ENCODE measurements at places on chromosomes 2 and 18.

DNA sequence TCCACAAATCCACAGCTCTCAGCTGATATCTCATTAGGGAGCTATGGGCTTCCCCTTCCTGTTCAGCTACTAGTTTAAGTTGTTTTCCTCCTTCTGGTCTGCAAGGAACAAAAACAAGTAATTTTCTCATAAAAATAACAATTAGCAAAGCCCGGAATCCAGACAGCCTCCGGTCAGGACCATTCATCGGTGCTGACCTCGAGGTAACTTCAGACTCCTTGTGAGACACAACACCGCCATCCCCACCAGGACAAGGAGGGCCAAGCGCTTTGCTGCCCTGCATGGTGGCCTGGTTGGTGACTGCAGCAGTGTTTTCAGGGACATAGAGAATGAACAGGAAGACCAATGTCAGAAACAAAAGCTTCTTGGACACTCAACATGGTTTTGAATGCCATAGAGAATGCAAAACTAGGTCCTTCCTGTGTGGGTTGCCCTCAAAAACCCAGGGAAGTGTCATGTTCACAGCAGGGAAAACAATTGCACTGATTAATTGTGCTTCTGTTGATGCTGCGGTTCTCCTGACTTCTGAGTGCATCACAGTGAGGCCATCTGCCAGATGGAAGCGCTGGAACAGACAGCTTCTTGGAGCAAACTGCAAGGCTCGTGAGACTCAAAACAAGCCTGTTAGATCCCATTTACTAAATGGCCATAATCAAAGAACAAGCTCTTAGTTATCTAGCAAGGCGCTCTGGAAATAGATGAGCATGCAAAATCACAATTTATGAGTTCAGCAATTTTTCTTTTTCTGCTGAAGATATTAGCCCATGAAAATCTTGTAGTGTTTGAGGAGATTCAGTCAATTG lies 77.1 kb downstream of the HS1BP3 start:
- DNase-seq = no peak

DNA sequence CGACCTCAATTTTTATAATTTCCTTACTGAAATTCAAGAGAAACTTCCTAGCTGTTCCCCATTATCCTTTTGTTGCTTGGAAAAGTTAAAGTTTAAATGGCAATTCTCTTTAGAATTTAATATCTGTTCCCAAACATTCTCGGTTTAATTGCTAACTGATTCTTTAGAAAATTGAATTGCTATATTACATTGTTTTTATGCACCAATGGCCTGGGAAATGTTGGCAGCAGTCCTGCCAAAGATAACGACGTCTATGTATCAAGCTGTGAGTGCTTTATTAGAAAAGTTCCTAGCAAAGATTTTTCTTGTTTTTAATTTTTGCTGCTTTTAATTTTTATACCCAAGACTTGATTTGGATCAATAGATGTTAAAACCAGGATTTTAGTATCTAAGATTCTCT lies 167.8 kb upstream of the HDAC4 start:
- no peak for DNase-seq

GRCh38 chr2:11870584-11870983 lies 124.2 kb downstream of the LPIN1 start:
- no peak for DNase-seq

GRCh38 chr2:129797489-129798300 lies 181.8 kb upstream of the RAB6C start:
- no peak for DNase-seq

DNA sequence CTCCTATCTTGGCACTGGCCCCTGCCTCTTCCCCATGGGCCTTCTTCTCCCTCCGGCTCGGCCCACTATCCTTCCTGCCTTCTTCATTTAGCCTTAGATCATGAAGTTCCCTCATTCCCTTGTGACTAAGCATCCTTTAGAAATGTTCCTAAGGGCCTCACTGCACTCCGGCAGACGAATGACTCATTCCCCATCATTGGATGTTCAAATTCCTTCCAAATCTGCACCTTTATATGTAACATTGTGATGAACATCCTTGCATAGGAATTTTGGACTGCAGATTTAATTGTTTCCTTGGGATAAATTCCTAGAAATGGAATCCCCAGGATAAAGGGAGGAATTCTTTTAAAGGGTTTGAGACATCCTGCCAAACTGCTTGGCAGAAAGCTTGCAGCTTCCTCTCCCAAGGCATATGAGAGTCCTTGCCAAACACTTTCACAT lies 19.0 kb downstream of the CRACDL start:
- no peak for DNase-seq

- DNase-seq = no peak
Measured at GRCh38 chr2:14148216-14148615, 484.3 kb upstream of the LRATD1 start.

GRCh38 chr2:234427081-234428061 lies 69.5 kb downstream of the ARL4C start:
- DNase-seq = no peak

GRCh38 chr2:202355993-202356505 lies 20.1 kb upstream of the BMPR2 start:
- no peak for DNase-seq

DNA sequence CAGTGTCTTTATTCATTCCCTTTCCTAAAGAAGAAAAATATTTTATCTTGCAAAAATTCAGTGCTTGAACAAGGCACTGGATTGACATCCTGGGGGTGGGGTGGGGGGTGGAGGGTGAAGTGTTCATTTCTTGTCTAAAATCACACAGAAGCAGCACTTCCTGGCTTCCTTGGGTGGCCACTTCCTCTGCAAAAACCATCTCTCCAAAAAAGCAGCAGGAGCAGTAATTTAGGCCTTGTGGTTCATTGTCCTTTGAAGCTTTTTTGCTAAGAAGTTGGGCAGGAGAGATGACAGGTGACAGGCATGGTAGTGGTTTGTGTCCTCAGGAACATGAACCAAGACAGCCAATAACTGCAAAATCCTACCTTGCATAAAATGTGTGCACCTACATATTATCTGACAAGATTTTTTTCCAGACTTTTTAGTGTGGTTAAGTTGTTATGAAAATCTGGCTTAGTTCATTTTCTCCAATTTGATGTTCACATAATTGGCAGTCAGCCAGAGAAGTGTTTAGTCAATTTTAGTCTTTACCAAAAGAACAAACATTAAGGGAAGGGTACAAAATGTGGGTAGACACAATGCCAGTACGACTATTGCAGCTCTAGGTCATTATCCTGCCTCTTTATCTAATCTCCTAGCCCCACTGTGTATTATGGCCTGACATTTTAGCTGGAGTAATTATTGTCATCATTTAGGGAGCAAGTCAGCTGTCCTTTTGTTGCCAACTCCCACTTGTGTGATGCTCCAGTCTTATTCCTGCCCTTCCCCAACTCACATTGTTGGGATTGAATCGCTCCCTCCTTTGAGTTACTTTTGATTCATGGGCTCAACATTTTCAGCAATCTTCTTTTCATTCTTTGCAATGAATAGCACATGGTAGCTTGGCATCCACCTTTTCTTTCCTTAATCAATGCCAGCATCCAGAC lies 177.2 kb downstream of the MYO3B start:
- no peak for DNase-seq

DNA sequence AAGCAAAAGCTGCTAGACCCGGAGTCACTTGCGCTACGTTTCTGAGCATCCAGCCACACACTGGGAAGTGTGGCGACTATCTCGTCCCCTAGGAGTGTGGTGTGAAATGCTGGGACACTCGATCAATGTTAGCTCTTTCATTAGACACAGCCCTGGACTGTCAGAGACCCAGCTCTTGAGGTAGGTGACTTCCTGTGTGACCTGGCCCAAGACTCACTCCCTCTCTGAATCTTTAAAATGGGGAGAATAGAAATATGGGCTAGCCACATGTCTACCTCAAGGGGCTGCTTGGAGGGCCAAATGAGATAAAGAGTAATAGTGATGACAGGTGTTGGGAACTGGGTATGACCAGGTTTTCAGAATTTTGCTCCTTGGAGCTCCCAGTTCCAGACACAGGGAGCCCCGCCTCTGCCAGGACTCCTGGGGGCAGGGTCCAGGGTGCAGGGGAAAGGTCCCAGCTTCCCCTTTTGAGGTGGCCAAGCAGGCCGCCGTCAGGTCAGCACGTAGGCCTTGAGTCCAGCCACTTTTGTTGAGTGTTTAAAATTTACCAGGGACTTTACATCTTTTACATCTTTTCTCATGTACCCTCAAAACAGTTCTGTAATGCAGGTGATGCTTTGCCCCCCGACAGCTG lies 36.0 kb downstream of the CTIF start:
- no peak for DNase-seq

DNA sequence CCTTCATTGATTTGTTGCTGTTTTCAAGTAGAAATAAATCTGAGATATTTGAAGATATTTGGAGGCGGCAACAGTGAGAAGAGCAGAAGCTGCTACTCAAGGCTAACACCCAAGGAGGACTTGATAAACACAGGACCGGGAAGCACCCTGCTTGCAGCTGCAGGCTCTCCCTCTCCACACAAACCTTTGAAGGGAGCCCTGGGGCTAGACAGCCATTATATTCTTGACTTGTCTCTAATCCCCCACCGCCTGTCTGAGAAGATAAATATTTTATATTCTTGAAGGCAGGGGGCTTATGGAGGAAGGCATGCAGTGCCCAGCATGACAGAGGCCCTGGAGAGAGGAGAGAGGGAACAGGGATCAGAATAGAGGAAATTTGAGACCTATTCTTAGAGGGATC lies 50.9 kb upstream of the SMAD2 start:
- DNase-seq = no peak

DNA sequence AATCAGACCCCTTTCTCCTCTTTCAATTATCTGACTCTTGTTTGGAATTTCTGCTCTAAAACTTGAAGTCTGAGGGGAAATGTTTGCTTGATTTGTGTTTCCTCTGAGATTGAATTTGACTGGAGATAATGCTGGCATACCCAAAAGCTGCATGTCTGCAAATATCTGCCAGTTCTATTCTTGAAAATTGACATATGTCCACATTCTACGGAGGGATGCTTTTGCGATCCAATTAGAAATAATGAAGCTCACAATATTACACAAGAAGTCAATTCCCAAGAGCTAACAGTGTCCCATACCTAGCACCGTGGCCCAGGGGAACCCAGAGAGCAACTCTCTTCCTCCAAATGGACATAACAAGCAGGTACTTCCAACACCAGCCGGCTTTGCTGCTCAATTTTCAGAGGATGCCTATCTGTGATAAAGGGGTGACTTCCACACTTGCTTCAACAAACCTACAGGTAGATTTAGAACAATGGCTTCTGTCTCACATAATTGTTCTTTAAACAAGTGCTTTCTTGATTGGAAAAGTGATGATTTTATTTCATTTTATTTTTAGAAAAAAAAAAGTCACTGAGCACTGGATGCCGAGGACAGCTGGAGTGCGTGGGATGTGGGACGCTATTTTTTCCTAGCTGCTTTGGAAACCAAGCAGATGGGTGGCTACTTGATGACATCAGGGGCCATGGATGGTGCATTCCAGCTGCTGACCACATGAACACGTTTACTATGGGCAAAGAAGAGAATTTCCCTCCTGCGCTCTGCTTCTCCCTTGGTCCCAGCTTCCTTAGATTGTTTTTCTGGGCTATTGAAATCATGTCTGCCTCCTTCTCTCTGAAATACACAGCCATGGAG lies 488.9 kb downstream of the RNF144A start:
- no peak for DNase-seq

- DNase-seq = no peak
Measured at GRCh38 chr2:205283736-205284270, 398.5 kb upstream of the NRP2 start.

- DNase-seq = peak; percentile 63
Measured at GRCh38 chr2:179020156-179020750, 29.7 kb downstream of the CCDC141 start.

- DNase-seq = peak; percentile 74
Measured at GRCh38 chr2:219475697-219476651, 22.7 kb upstream of the GMPPA start.

GRCh38 chr2:38960609-38961320 lies 71.1 kb downstream of the ARHGEF33 start:
- DNase-seq = no peak

GRCh38 chr2:54768772-54769428 lies 45.4 kb downstream of the EML6 start:
- no peak for DNase-seq

DNA sequence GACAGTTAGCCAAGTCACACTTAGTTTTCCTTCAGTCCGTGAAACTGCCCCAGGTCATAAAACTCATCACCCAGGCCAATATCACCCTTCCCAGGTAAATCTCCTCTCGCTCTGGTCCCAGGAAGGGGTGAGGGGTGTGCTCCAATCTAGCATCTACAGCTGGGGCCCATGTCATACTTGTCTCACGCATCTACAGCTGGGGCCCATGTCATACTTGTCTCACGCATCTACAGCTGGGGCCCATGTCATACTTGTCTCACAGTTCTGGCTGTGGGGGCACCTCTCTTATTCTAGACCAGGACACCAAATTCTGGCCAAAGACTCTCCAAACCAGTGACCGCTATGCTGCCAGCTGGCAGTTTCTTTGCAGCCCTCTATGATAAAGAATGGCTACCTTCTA lies 123.3 kb upstream of the DLGAP1 start:
- DNase-seq = no peak

- no peak for DNase-seq
Measured at GRCh38 chr2:108169982-108170625, 69.7 kb upstream of the SULT1C3 start.

DNA sequence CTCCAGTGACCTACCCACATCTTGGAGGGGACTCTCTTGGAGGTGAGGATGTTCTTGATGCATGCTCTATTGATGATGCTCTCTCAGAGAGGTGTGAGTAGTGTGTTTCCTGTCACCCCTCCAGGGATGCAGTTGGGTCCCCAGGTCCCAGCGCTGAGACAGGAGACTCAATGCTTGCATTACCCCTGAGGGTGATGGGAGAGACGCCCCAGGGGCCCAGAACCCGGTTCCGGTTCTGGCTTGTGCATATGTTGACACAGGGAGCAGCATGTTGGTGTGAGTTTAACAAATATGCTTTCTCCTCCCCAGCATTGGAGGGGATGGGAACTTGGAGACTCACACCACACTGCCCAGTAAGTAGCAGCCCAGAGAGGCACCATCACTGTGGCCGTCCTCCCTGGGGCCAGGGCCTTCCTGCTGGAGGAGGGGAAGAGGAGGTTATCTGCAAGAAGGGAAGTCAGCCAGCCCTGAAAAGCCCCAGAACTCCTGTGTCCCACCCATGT lies 124.5 kb downstream of the PLB1 start:
- DNase-seq = no peak

DNA sequence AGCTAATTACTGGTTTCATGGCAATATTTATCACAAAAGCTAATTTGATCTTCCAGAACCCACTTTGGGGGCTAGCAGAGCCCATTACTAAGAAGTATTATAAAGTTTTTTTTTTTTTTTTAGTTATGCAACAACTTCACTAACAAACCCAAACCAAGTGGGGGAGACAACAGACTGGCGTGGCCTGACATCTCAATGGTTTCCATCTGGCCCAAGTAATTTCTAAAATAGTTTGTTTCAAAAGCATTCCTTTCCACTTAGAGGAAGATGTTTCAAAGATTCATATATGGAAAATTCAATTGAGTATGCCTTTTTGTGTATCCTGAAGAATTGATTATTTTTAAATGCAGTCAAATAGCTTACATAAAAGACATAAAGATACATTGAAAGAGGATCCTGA lies 367.1 kb downstream of the HRH4 start:
- no peak for DNase-seq
